Prostate gland (tissue), 2 donors: ENCODE measurements at places on chromosomes 6 and 20.
A peak's percentile ranks its signal among the peaks of the same experiment; 100 is the strongest.

DNA sequence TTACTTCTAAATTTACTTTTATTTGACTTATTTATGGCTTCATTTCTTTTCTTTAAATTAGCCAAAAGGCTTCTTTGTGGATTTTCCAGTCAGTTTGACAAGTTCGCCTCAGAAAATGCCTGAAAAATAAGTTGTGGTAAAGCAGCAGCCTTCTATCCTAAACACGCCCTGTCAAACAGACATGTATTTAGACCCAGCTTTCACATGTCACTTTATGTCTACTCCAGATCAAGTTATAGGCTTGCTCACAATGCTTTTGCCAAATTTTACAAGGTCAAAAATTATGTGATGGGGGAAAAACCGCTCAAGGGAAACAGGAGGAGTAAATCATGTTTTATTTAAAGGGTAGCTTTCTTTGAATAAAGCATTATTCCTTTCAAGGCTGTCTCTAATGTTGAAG, 615.0 kb downstream of the HDGFL1 start:
- no peak overlapping the region for H3K27ac ChIP-seq
- H3K4me3 ChIP-seq, result no peak overlapping the region
- no peak for DNase-seq
- no peaks in the 10 kb centered on the region for H3K4me1 ChIP-seq
- no peaks in the 10 kb centered on the region for H3K27me3 ChIP-seq
- H3K36me3 ChIP-seq, result no peaks in the 10 kb centered on the region

- H3K4me1 ChIP-seq, result no peaks in the 10 kb centered on the region
- no peak for DNase-seq
- H3K27ac ChIP-seq, result no peak overlapping the region
- H3K27me3 ChIP-seq, result no peaks in the 10 kb centered on the region
- no peaks in the 10 kb centered on the region for H3K36me3 ChIP-seq
Observed at GRCh38 chr6:154956771-154957522, 38.2 kb upstream of the TIAM2 start.

DNA sequence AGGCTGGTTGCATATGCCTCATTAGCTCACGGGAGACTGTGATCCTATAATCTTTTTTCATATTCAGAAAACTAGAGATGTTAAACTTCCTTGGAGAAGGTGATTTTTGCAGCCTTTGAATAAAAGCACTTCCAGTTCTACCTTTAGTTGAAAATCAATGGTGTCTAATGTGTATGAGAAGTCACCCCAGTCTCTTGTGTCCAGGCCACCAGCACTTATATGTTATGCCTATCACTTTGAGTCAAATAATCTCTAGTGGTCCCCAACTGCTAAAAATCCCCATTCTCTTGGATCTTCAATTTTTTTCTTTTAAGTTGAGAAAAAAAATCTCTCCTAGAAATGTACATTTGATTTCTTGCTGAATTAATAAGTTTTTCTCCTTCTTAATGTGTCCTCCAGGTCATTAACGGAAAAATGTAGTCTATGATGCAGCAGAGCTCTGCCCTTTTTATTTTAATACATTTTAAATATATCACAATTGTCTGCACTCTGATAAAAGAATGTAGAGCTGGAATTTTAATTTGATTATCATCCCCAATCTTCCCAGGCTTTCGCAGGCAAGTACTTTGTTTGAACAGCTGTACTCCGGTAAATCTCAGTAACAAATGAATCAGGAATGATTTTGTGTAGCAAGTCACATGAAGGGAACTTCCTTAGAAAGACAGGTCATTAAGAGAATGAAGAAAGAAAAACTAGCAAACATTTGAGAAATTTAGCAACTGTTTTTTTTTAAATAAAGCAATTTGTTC, 147.0 kb downstream of the SOX4 start:
- H3K4me3 ChIP-seq, result no peak overlapping the region
- no peaks in the 10 kb centered on the region for H3K4me1 ChIP-seq
- no peak overlapping the region for H3K27ac ChIP-seq
- no peaks in the 10 kb centered on the region for H3K27me3 ChIP-seq
- no peaks in the 10 kb centered on the region for H3K36me3 ChIP-seq
- no peak for DNase-seq

- no peaks in the 10 kb centered on the region for H3K36me3 ChIP-seq
- no peak for DNase-seq
- H3K27me3 ChIP-seq, result no peaks in the 10 kb centered on the region
- no peak overlapping the region for H3K27ac ChIP-seq
- no peak overlapping the region for H3K4me3 ChIP-seq
Observed at GRCh38 chr20:316316-317068, 8.9 kb upstream of the SOX12 start.

DNA sequence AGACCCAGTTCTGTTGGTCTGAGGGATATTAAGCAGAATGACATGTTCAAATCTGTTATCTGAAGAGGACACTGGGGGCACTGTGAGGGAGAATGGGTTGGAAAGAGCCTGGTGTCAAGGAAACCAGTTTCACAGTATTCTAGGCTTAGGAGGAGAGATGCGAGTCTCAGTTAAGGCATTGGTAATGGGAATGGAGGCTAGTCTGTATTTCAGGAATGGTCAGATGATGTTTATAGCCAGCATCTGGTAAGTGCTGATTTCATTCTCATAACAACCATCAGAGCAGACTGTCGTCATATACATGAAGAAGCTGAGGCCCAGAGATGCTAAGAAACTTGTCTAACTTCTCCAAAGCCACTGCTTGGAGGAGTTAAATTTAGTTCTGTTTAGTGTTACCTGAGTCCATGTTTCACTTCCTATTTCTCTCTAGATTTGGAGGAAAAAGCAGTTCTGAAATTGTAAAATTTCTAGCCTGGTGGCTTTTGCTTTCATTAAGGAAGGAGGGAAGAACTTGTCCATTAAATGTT, 242.0 kb downstream of the ARID1B start:
- no peak for DNase-seq
- H3K4me3 ChIP-seq, result no peak overlapping the region
- H3K27ac ChIP-seq, result no peak overlapping the region
- peaks cover 4% of the 10 kb centered on the region for H3K4me1 ChIP-seq

- H3K27ac ChIP-seq, result peak overlapping the region; percentile 97
- no peaks in the 10 kb centered on the region for H3K36me3 ChIP-seq
- H3K27me3 ChIP-seq, result no peaks in the 10 kb centered on the region
Observed at GRCh38 chr20:23361119-23361475, 885 bp upstream of the GZF1 start.

- H3K4me3 ChIP-seq, result no peak overlapping the region
- no peaks in the 10 kb centered on the region for H3K4me1 ChIP-seq
Observed at GRCh38 chr6:114194362-114195026, 148.3 kb downstream of the HS3ST5 start.

- no peaks in the 10 kb centered on the region for H3K4me1 ChIP-seq
- H3K27me3 ChIP-seq, result no peaks in the 10 kb centered on the region
- H3K4me3 ChIP-seq, result no peak overlapping the region
- no peak for DNase-seq
- no peak overlapping the region for H3K27ac ChIP-seq
- no peaks in the 10 kb centered on the region for H3K36me3 ChIP-seq
Observed at GRCh38 chr6:134921276-134921675, 28.6 kb downstream of the ALDH8A1 start.

DNA sequence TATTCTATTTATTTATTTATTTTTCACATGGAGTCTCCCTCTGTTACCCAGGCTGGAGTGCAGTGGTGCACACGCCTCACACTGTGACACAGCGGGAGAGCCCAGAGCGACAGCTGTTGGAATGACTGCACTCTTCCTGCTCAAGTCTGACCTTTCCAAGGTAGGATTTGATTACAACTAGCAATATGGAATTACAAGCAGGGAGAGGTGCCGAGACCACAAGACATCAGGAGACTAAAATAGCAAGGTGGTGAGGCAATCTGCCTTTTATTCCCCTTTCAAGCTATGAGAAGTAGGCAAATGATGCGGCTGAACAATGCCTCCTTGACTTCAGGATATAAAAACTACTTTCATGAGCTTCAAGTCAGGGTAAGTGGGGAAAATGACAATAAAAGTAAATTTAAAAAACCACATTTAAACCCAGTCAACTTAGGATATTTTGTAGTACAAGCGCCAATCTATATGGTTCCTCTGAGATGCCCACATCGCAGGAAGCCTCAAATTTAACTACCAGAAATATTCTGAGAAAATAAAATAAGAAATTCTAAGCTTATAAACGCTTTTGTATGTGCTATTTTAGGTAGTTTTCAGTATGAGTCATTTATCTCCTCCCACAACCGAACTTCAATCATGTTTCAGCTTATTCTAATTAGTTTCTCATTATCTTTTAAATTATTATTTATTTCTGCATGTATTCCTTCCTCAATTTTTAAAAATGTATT, 146.9 kb upstream of the SGK1 start:
- H3K4me3 ChIP-seq, result no peak overlapping the region
- DNase-seq, result no peak
- no peak overlapping the region for H3K27ac ChIP-seq
- no peaks in the 10 kb centered on the region for H3K27me3 ChIP-seq
- no peaks in the 10 kb centered on the region for H3K36me3 ChIP-seq

DNA sequence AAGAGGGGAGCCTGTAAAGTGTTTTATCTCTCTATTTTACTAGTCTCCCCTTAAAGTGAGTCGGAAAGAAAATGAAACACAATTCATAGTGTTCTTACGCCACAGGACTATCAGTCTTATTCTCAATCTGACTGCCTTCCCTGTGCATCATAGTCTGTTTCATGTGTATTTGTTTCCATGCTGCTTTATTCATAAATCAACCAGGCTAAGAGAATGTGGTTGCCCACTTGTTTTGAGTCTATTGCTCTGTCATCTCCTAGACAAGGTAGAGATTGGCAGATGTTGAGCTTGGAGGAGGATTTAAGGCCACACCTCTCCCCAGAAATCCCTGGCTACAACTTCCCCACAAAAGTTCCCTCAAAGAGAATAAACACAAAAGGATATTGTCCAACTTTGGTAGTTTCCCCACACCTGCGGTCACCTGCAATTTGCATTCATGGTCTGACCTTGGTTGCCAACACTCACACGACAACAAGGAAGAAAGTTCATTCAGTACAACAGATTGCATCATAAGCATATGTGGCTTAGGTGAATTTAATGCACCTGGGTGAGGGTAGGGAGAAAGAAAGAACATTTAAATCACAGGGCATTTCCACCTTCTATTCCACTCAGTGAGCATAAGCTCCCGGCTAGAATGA, 167.1 kb upstream of the FBXL4 start:
- peaks cover 2% of the 10 kb centered on the region for H3K27me3 ChIP-seq
- H3K36me3 ChIP-seq, result no peaks in the 10 kb centered on the region
- no peaks in the 10 kb centered on the region for H3K4me1 ChIP-seq
- H3K4me3 ChIP-seq, result no peak overlapping the region

- no peaks in the 10 kb centered on the region for H3K36me3 ChIP-seq
- H3K27me3 ChIP-seq, result no peaks in the 10 kb centered on the region
- H3K4me1 ChIP-seq, result peaks cover 8% of the 10 kb centered on the region
- peak overlapping the region; percentile 70 for H3K27ac ChIP-seq
Observed at GRCh38 chr20:47125508-47125757, 230.8 kb downstream of the EYA2 start.

- no peak for DNase-seq
- no peaks in the 10 kb centered on the region for H3K36me3 ChIP-seq
- no peak overlapping the region for H3K4me3 ChIP-seq
- H3K27me3 ChIP-seq, result no peaks in the 10 kb centered on the region
- no peaks in the 10 kb centered on the region for H3K4me1 ChIP-seq
Observed at GRCh38 chr20:39800548-39800947, 838.4 kb downstream of the DHX35 start.

DNA sequence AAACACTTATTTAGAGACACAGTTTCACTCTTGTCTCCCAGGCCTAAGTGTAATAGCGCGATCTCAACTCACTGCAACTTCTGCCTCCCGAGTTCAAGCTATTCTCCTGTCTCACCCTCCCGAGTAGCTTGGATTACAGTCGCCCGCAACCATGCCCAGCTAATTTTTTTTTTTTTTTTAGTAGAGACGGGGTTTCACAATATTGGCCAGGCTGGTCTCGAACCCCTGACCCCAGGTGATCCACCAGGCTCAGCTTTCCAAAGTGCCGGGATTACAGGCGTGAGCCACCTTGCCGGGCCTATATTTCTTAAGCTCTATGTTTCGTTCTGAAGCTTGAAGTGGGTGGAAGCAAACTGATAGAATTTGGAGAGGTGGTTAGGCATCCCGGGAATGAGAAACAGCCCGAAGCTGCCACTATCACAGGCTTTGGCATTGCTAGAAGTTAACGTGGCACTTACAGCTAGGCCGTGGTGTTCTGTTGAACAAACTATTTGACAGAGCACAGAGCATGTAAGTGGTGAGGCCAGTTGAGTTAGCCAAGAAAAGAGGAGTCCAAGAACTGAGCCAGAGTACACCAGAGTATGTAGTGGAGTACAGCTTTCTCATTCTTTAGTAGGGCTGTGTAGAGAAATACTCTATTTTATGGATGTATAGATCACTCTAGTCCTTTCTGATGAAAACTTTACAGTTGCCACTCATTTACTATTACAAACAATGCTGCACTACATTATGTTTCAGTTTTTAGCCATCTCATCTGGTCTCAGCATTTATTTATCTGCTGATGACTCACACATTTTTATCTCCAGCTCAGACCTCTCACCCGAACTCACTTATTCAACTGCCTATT, 62.0 kb upstream of the HFE start:
- H3K36me3 ChIP-seq, result no peaks in the 10 kb centered on the region
- no peaks in the 10 kb centered on the region for H3K4me1 ChIP-seq
- peak; percentile 42 for DNase-seq
- no peaks in the 10 kb centered on the region for H3K27me3 ChIP-seq

DNA sequence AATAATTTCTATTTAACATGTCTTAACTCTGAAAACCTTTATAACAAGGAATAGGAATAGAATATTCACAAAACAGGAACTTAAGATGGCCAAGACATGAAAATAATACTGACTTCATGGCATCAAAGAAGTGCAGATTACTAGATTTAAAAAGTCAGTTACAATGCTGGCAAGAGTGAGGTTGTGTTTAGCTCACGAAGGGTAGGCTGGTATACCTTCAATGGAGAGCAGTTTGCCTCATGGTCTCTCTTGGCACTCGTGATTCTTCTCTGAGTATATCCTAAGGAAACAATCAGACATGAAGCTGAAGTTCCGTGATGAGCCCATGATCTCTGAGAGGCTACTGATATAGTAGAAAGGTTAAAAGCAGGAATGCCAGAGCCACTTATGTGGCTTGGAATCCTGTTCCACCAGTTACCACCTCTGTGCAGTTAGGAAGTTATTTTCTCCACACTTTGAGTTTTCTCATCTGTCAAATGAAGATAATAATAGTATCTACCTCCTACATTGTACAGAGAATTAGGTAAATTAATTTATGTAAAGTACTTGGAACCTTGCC, 7.2 kb downstream of the NCOA7 start:
- H3K4me1 ChIP-seq, result no peaks in the 10 kb centered on the region
- H3K27me3 ChIP-seq, result no peaks in the 10 kb centered on the region
- DNase-seq, result no peak
- no peak overlapping the region for H3K27ac ChIP-seq
- no peak overlapping the region for H3K4me3 ChIP-seq
